ENCODE measurements at places on chromosomes 6 and 20.

DNA sequence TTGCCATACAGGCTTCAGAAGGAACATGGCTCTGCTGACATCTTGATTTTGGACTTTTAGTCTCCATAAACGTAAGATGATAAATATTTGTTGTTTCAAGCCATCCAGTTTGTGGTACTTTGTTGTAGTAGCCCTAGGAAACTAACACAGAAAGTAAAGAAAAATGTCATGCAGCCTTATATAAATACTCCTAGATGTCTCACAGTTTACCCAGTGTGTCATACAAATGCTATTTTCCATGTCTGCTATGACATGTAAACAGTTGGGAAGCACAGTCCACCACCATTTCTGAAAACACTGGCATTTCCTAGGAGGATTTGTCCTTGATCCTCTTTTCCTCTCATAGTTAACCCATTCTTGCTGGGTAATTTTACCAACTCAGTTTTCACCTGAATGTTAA is 30.6 kb upstream of the ME1 start:
- DNase-seq = no peak

DNA sequence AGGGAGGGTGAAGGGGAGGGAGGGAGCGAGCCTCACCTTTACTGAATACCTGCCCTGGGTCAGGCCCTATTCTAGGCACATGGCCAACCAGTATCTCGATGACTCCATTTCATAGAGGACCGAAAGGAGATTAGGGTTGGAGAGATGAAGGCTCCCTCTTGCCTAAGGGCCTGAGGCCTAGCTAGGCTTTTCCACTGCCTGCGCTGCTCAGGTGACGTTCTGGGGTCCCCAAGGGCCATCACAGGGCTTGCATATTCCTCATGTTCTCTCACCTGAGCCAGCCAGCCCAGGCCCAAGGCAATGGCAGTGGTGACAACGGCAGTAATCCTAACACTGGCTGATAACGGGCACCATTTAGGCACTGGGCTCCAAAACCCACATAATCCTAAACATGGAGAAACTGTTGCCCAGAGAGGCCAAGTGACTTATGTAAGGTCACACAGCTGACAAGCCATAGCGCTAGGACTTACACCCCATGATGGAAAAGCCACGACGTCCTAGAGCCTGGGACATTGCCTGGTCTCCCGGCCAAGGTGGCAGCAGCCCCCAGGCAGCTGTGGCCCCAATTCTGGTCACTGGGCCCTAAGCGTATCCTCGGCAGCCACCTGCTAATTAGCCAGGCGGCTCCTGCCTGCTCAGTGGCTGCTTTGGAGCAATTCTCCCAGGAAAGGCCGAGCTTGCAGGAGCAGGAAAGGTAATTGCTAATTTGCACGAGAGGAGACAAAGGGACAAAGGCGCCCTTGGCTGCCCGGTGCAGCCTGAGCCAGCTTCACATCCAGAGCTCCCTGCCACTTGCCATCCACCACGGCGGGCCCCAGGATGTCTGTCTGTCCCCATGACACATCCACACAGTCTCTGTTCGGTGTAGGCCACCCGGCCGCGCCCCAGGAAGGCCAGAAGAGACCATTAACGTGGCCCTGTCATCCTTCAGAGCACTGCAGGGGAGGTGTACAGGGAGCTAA is 21.5 kb downstream of the NOL4L start:
- no peak for DNase-seq

DNA sequence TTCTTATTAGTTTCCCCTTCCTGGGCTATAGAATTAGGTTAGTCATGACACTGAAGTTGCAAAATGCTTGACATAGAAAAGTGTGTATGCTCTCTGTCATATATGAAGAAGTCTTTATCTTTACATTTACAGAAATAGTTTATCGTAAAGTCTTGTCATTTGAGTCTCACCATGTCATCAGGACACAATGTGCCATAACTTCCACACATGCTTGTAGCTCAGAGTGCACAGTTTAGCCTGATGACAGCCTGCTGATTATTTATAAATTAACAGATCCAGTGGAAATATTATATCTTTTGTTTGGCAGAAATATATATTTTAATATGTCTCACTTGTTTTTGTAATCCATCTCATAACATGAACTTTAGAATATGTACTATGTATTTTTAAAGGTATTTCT is 286.9 kb upstream of the QKI start:
- DNase-seq = no peak

GRCh38 chr6:110816677-110817076 is 1.4 kb upstream of the CDK19 start:
- DNase-seq = no peak

GRCh38 chr20:41140226-41141133 is 3.1 kb downstream of the PLCG1 start:
- no peak for DNase-seq

- DNase-seq = peak; percentile 43
Measured at GRCh38 chr6:47308552-47309290, 984 bp downstream of the TNFRSF21 start.

- DNase-seq = no peak
Measured at GRCh38 chr6:39197521-39197920, 31.8 kb downstream of the KCNK5 start.

DNA sequence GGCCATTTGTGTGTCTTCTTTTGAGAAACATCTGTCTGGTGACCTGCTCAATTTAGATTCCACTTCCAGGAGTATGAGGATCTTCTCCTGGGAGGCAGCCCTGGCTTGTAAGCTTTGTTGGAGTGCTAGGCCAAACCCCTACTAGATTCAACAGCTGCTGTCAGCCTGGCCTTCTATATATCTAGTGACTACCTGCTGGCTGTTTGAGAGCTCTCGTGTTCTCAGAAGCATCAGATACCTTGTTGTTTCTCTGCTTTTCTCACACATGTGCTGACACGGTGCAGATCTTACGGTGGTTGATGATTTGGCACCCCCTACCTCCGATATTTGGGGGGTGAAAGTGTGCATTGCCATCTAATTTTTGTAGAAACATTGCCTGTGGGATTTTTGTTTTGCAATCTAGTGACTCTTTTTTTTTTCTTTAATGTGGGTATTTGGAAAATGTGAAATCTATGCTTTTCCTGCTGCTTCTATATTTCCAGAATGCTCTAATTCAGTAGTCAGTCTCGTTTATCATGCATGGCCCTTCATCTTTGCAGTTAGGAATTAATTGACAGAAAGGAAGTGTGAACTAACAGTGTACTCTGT is 4.7 kb downstream of the CCN2 start:
- DNase-seq = no peak

DNA sequence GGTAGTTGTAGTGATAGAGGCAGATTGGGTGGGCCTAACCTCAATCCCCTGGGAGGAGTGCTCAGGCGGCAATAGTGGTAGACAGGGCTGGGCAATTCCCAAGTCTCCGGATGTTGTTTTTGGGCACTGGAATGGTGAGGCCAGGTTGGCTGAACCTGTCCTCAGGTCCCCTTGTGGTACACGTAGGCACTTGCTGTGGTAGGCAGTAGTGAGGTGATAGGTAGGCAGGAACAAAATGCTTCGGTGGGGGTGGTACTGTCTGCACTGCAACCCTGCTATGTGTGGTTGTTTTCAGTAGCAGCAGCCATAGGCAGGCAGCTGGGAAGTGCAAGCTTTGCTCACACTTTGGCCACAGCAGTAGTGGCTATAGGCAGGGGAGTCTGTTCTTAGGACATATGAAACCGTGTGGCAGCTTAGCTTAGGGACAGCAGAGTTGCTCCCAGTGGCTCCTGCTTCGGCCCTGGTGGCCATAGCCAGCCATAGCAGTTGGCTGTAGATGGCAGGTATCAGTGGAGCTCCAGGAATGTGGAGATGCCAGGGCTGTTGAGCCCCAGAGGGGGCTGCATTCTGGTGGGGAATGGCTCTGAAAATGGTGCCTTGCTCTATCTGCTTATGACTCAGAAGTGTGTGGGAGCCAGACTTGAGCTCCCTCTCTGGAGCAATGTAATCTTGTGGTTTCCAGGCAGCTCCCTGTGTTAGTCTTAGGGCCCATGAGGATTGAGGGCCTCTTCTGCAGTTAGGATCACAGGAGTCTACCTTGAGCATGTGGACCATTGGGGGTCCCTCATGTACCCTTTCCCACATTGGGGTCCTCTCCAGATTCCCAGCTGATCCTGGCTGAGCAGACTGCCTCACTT is 241.8 kb upstream of the BMP2 start:
- DNase-seq = peak; percentile 10

DNA sequence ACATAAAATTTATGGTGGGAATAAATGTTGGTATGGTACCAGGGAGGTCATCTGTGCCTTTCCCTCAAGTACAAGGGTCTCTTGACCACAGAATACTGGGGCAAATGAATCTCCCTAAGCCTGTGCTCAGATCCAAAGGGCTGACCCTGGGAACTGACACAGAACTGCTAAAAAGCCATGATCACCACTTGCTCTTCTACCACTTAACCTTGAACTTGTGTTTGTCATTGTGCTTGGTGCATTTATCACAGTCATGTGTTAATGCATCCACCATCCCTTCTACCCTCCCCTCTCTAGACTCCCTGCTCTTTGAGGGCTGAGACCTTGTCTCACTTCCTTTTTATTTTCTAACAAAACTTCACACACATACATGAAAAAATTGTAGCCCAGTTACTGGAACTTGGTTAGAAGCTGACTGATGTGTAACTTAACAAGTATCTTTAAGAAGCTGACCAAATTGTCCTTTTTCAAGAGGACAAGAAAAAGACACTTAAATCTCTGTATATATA is 46.1 kb upstream of the PBOV1 start:
- no peak for DNase-seq

GRCh38 chr20:20839771-20840170 is 127.3 kb upstream of the RALGAPA2 start:
- DNase-seq = no peak
